Pulmonary artery endothelial cell (primary cell): ENCODE measurements at places on chromosomes 11 and 22. TPM values are rescaled to one million over a fixed set of nuclear protein-coding genes. Genes with fewer than 3 reads are reported as not detected.

ST14 gene
- under 0.01 and 0.07 TPM in 2 replicates for total RNA-seq

SMIM35 gene
- not detected in 2 replicates for total RNA-seq

C11orf65 gene
- 0.13 TPM in 1 of 2 replicates, not detected in the other for total RNA-seq

OR2AG1 gene
- under 0.01 TPM in 1 of 2 replicates, not detected in the other for total RNA-seq

SEPTIN5 gene
- total RNA-seq: 11.1 and 11.8 TPM in 2 replicates

SSTR3 gene
- total RNA-seq: not detected in 2 replicates

PRDM11 gene
- 6.0 and 8.8 TPM in 2 replicates for total RNA-seq

ANO9 gene
- total RNA-seq: 0.07 TPM in 1 of 2 replicates, not detected in the other

C11orf52 gene
- total RNA-seq: 0.20 TPM in 1 of 2 replicates, not detected in the other

CASTOR1 gene
- 7.9 and 9.5 TPM in 2 replicates for total RNA-seq

SEC14L6 gene
- total RNA-seq: 0.04 TPM in 1 of 2 replicates, not detected in the other

HYLS1 gene
- 8.6 and 12.4 TPM in 2 replicates for total RNA-seq

TTLL12 gene
- 37.3 and 45.2 TPM in 2 replicates for total RNA-seq

PGA5 gene
- total RNA-seq: not detected in 2 replicates

MS4A4A gene
- not detected in 2 replicates for total RNA-seq

ASRGL1 gene
- 62.6 and 134 TPM in 2 replicates for total RNA-seq

GAB4 gene
- total RNA-seq: not detected in 2 replicates

TECTA gene
- total RNA-seq: 0.25 and 0.33 TPM in 2 replicates

BACE1 gene
- 9.3 and 12.4 TPM in 2 replicates for total RNA-seq

KRTAP5-11 gene
- total RNA-seq: not detected in 2 replicates

OR4X2 gene
- total RNA-seq: not detected in 2 replicates

ARCN1 gene
- total RNA-seq: 130 and 149 TPM in 2 replicates

SLC35F2 gene
- total RNA-seq: 63.5 and 80.1 TPM in 2 replicates

SNX32 gene
- 0.14 and 0.79 TPM in 2 replicates for total RNA-seq

H19 gene
- total RNA-seq: 0.07 TPM in 1 of 2 replicates, not detected in the other

GDPD5 gene
- 17.5 and 42.6 TPM in 2 replicates for total RNA-seq

PLAAT5 gene
- total RNA-seq: not detected in 2 replicates

CASP5 gene
- total RNA-seq: not detected in 2 replicates

VSIG10L2 gene
- not detected in 2 replicates for total RNA-seq

SCGB1D2 gene
- not detected in 2 replicates for total RNA-seq

MMP12 gene
- total RNA-seq: not detected in 2 replicates

RAB36 gene
- 0.74 and 2.0 TPM in 2 replicates for total RNA-seq

MS4A14 gene
- not detected in 2 replicates for total RNA-seq

APOL5 gene
- total RNA-seq: not detected in 2 replicates

HORMAD2 gene
- total RNA-seq: not detected in 2 replicates

TRIM29 gene
- total RNA-seq: 0.25 TPM in 1 of 2 replicates, not detected in the other

SLC5A1 gene
- under 0.01 TPM in 1 of 2 replicates, not detected in the other for total RNA-seq

HEPACAM gene
- not detected in 2 replicates for total RNA-seq

SCGB1C1 gene
- not detected in 2 replicates for total RNA-seq

KLHL35 gene
- 2.0 and 2.6 TPM in 2 replicates for total RNA-seq

OR2AG2 gene
- total RNA-seq: 0.07 TPM in 2 replicates

PRR5L gene
- total RNA-seq: 9.6 and 15.5 TPM in 2 replicates

CRYBB2 gene
- total RNA-seq: not detected in 2 replicates

POTEH gene
- total RNA-seq: not detected in 2 replicates

INPP5J gene
- total RNA-seq: 0.20 and 0.25 TPM in 2 replicates

RASL10A gene
- total RNA-seq: 0.25 and 0.73 TPM in 2 replicates

MPEG1 gene
- not detected in 2 replicates for total RNA-seq

RCE1 gene
- total RNA-seq: 14.8 and 16.9 TPM in 2 replicates

LRRC10B gene
- not detected in 2 replicates for total RNA-seq

CARD18 gene
- total RNA-seq: not detected in 2 replicates

BDNF gene
- total RNA-seq: 2.7 and 3.4 TPM in 2 replicates

ANKK1 gene
- total RNA-seq: 0.07 and 0.11 TPM in 2 replicates

OR8G1 gene
- not detected in 2 replicates for total RNA-seq
